GM04503 (cell line): ENCODE measurements at places on chromosomes 7 and 10.

- DNase-seq, result peak; percentile 47
Observed at GRCh38 chr10:4399556-4399955, 426.5 kb upstream of the AKR1E2 start.

DNA sequence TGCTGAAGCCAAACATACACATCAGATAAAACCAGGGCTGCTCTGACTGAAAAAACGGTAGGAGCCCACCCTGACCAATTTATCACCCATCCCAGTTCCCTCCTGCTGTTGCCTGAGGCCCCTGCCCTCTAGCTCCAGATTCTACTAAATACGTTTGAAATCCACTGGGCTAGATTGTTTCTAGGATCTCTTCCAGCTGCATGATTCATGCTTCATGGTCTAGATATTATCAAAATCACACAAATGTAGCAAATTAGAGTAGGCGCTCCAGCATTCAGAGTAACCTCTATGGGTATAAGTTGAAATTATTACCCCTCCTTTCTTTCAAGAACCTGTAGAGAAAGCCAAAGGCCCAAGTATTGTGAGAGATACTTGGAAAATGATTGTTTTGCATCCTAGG is 151.2 kb upstream of the FAM13C start:
- no peak for DNase-seq

DNA sequence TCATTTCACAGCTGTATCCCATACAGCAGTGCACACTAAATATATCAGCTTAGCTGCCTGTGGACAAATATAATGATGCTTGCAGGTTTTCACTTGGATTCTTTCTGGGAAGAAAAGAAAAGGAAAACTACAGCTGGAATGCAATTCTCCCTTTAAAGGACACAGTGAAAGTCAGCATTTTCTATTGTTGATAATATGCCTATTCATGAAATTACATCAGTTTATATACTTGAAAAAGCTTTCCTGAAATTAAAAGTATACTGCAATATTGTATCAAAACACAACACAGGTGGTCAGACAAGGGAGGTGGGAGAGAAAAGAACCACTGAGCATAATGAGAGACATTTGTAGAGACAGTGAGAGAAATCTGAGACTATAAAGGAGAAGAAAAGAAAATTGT is 20.3 kb downstream of the THSD7A start:
- no peak for DNase-seq

DNA sequence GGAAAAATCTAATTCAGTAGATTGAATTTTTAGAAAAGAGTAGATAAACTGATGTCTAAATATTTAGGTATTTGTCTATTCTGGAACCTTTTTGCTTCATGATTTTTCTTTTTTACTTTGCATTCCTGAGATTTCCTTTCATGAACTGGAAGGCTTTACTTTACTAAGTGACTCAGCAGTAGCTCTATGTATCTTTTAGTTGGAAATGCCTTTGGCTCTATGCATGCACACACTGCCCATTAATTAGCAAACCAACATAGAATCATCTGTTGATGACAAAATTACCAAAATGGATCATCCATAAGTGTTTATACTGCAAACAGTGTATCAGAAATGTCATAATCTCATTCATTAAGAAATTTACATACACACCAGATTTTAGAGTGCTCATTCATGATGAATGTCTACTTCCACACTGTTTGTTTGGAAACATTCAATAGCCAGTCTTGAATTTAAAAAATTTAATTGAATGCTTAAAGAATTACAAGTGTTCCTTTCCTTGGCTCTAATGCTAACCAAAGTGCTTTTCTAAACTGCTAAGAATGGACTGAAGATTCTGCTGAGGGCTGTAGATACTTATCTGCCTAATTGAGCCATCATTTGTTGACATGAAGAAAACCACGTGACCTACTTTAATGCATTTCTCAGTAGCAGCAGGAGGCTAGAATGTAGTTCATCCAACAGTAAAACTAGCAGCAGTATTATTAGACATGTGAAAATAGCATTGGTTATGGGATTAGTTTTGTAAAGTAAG is 282.0 kb downstream of the ADK start:
- peak; percentile 54 for DNase-seq

- DNase-seq, result no peak
Observed at GRCh38 chr7:98387544-98388226, 13.2 kb downstream of the BAIAP2L1 start.

DNA sequence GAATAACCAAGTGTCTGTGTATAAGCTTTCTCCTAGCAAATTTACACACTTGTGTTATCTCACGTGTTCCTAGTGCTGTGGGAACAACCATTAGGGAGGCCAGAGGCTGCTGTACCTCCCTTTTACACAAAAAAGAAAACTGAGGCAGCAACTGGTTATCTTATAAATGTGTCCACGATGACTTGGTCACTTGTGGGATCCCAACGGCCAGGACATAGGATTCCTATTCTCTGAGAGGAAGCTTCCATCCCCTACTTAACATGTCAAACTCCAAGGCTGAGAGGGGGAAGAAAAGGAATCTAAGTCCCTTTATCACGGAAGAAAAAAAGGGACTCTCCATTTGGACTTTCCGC is 484 bp downstream of the ZNF438 start:
- no peak for DNase-seq

DNA sequence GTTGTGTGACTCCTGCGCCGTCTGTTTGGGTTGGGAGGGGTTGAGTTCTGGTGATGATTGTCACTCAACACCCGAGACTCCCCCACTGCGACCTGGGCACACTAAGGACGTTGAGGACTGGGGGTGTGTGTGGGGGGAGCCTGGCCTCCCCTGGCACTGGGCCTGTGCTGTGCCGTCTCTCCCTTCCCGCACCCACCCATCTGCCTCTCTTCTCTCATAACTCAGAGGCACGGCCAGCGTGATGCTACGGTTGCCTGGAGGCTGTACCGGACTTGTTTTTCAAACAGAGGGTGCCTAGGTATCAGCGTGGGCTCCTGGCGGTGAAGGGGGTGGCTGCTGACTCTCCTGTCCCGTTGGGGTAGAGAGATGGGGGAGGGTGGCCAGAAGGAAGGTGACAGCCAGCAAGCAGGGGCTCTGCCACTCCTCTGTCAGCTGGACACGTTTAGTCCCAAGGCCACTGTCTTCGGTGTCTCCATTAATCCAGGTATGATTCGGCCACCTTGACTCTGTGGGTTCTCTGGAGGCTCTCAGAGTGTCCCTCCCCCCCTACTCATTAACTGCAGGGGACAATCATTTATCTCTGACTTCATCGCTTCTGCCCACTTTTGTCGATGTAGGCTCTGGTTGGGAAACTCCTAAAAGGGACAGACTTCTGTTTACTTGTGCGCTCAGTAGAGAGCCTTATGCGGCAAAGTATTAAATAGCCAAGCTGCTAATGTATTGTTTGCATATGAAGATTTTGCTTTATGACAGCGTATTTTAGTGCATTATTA is 56.5 kb upstream of the PFKFB3 start:
- no peak for DNase-seq

DNA sequence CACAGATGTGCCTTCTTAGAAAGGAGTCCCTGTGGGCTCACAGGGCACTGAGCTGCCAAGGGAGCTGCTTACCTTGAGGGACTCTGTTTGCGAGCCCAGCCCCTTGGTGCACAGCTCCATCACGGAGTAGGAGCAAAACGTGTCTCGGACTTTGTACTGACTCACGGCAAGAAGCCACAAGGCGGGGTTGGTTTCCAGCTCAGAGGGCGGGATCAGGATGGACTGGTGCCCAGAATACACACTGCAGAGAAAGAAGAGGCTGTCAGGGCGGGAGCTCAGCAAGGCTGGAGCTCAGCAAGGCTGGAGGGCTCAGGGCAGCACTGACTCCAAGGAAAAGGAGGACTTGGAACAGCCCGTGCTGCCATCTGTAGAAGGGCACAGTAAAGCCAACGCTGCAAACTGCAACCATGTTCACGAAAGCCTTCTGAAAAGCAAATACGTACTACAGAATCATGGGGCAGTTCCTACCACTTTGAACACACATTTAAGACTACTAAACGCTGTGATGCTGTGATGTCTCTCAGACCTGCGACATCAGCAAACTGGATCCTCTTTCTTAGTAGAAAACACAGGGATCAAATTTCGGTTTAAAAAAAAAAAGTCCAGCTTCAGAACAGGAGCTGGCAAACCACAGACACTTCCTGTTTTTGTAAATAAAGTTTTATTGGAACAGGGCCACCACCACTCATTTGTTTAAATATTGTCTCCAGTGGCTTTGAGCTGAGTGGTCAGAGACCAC is 194.3 kb downstream of the ZMYND11 start:
- DNase-seq, result peak; percentile 81

DNA sequence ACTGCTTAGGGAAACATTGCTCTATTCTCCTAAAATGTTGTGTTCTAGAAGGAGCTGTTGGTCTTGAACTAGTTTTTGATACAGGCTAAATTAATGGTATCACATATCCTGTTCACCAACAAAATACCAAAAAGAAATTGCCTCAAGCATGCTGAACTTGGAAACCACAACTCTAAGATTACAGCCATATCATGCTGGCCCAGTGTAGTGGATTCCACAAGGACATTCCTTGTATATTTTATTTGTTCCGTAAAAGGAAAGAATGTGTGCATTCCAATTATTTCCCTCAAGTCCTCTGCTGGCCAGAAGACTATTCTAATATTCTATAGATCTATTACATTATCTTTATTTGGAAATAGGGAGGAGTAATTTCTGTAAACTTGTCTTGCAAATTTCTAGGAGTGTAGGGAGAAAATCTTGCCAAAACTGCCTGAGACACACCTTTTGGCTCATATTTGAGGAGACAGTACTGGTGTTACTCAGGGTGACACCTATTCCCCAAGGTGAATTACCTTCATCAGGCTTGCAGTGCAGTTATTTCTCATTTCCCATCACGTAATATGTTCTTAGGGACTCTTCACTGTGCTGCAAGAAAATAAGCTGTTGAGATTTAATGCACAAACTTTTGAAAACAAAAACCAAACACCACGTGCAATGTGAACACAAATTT is 1.9 kb upstream of the NEBL start:
- no peak for DNase-seq

- no peak for DNase-seq
Observed at GRCh38 chr10:77664696-77665095, 27.1 kb upstream of the KCNMA1 start.

DNA sequence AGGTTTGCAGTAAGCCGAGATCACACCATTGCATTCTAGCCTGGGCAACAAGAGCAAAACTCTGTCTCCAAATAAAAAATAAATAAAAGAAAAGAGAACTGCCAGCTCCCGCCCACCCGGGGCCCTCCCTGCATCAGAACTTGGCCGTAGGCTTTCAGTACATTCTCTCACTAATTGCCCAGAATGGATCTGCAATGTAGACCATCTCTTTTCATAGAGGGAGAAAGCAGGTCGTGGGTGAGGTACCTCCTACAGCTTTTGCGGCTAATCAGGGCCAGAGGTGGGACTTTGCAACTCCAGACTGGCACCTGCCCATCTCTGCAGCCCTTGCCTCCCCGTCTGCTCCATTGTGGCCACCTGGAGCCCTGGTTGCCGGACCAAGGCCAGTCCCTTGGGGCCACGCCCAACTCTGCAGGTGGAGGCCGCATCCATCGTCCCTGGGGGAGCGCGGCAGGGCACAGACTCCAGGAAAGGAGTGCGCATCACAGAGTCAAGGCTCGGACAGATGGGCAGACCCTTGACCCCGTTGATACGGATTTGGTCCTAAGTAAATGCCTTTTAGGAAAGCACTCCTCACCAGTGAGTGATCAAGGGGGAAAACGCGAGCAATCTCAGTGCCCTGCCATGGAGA is 179.1 kb upstream of the SH2B2 start:
- no peak for DNase-seq

DNA sequence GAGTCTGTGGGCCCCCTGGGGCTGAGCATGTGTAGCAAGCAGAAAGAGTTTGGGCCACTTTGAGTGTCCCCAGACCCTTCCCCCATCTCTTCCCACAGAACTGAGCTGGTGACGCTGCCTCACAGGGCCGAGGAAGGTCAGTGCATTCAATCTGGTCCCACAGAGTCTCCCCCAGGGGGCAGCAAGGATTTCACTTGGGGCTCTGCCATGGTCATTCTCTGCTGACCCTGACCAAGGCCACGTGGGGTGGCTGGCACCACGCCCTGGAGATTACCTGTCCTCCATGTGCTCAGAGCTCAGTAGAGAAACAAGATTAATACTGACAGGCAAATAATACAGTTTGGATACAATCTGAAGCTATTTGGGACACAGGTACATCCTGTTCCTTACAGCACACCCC is 30.2 kb downstream of the ADRA2A start:
- no peak for DNase-seq

- DNase-seq, result no peak
Observed at GRCh38 chr7:98046816-98047215, 56.8 kb upstream of the OCM2 start.

DNA sequence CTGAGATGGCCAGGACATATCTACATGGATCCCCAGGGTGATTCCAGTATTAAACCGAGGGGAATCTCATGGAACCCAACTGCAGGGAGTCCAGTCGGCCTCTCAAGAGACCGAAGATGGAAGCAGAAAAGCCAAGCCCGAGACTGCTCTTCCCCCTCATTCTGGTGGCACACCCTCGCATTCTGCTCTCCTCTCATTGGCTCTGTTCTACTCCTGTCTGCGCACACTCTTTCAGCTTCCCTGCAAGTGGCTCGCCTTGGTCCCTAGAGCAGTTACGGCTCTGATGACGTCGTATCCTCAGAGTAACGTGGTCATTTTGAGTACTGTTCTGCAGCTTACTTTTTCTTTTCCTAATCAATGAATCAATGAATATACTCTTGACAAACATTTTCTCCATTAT is 72.6 kb upstream of the RHEB start:
- no peak for DNase-seq

DNA sequence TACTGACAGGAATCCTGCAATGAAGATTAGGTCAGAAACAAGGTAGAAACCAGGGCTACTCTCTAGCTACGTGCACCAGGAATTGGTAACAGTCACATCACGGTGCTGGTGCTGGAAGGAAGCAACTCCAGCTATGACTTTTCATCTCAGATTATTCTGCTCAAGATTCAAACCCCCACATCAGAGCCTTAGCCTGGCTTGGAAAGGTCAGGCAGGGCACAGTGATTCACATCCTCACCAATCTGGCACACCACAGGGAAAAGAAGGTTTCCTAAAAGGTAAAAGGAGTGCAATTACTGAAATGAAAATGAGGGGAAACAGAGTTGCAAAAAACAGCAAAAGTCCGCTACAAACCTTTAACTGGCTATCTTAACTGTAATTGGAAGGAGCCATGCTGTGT is 240.2 kb upstream of the NPSR1 start:
- no peak for DNase-seq

DNA sequence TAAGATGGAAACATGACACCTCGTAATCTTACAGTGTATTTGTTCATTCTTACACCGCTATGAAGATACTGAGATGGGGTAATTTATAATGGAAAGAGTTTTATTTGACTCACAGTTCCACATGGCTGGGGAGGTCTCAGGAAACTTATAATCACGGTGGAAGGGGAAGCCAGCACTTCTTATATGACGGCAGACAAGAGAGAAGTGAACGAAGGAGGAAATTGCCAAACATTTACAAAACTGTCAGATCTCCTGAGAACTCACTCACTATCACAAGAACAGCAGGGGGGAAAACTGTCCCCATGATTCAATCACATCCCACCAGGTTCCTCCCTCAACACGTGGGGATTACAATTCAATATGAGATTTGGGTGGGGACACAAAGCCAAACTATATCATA is 282.3 kb downstream of the HGF start:
- no peak for DNase-seq
